ENCODE measurements at places on chromosomes 2 and 18.

GRCh38 chr2:107072150-107072940 lies 186.4 kb upstream of the ST6GAL2 start:
- no peak for DNase-seq

- no peak for DNase-seq
Observed at GRCh38 chr18:22813648-22814328, 119.3 kb upstream of the RBBP8 start.

- DNase-seq, result no peak
Observed at GRCh38 chr2:156704617-156705016, 268.4 kb downstream of the GPD2 start.

- no peak for DNase-seq
Observed at GRCh38 chr2:224405841-224406370, 4.0 kb upstream of the FAM124B start.

DNA sequence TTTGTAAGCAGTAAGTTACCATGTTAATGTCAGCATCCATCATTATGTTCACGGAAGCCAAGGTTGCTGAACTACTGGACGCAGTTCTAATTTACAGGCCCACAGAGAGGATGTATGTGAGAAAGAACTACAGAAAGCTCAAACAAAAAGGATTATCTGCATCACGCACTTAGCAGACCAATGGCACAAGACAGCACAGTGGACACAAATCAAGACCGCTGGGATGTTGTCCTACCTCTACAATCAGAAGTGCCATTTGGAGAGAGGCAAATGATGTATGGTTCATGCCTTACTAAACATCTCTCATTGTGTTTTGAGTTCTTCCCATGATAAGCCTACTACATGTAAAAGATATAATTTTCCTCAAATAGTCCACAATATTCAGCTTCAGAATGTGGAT lies 330.7 kb upstream of the CHAC2 start:
- no peak for DNase-seq

- DNase-seq, result no peak
Observed at GRCh38 chr18:77373730-77374445, 124.2 kb downstream of the GALR1 start.

DNA sequence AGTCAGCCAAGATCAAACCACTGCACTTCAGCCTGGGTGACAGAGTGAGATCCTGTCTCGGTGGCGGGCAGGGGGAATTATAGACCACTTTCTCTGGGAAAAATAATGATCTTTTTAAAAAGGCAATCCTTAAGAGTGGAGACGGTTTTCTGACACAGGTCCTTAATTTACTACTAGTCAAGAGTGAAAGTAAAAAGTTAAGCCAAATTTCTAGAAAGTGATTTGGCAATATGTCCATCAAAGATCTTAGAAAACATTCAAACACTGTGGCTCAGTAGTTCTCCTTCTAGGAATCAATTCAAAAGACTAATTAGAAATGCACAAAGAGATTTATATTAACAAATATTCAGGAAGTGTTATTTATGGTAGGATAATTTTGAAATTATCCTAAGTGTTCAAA lies 148.5 kb upstream of the DNMT3A start:
- DNase-seq, result no peak
